ENCODE measurements at places on chromosomes 2 and 18.

DNA sequence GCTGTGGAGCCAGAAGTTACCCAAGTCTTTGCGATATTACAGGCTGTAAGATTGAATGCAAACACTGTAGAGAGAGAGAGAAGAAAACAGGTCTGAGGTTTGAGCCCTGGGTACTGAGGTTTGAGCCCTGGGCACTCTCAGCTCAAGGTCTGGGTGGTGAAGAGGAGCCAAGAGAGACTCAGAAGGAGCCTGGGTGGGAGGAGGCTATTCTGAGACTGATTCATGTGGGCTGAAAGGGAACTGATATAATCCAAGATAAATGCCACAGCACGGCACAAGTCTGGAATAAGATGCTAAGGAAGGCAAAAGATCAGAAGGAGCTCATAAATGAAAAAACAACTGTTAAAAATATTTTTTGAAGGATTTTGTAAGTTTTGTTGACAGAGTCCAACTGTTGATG lies 407.6 kb upstream of the HS6ST1 start:
- DNase-seq, result no peak

DNA sequence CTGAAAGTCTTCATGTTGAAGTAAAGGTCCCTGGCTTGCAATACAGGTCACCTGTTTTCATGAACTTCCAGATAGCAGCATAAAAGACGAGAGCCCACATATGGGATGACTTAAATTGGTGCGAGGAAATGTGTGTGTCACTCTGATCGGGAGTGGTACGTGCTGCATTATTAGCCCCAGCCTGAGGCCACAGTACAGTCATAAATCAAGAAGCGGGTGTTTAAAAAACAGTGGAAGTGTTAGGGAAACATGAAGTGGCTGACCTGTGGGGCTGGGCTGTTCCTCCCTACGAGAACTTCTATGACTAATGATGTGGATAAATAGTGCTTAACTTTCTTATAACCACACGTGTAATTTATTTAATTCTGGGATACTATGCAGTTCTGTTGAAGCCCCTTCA lies 24.4 kb downstream of the RDH14 start:
- DNase-seq, result no peak

DNA sequence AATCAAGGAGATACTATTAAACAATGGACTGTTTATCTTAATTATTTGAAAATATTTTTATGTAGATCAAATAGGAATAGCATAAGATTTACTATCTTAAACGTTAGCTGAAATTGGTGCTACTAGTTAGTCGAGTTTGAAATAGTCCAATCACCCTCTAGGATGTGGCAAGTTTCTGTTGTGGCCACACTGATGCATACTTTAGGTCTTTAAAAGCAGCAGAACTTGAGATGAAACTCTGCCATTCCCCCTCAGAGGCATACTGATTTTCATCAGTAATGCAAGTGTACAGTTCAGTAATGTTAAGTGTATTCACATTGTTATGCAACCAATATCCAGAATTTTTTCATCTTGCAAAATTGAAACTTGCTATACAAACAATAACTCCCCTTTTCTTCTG lies 151.8 kb downstream of the SLC4A10 start:
- no peak for DNase-seq

GRCh38 chr18:9101730-9102507 lies 580 bp upstream of the NDUFV2 start:
- DNase-seq, result peak; percentile 55

DNA sequence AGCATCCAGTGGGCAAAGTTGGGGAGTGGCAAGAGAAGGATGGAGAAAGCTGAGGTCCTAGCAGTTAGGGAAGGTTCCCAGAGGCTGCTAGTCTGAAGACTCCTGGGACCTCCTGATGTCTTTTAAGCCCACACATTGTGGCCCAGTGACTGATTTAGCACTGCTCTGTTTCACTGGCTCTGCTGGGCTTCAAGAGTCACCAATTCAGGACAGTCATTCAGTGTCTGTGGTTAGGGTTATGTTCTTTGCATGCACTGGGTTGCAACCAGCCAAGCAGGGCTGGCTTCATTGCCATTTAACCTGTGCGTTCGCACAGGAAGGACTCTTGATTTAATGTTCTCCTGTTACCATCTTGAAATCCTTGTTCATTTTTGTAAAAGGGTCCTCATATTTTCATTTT lies 199.2 kb downstream of the ICOS start:
- DNase-seq, result no peak

DNA sequence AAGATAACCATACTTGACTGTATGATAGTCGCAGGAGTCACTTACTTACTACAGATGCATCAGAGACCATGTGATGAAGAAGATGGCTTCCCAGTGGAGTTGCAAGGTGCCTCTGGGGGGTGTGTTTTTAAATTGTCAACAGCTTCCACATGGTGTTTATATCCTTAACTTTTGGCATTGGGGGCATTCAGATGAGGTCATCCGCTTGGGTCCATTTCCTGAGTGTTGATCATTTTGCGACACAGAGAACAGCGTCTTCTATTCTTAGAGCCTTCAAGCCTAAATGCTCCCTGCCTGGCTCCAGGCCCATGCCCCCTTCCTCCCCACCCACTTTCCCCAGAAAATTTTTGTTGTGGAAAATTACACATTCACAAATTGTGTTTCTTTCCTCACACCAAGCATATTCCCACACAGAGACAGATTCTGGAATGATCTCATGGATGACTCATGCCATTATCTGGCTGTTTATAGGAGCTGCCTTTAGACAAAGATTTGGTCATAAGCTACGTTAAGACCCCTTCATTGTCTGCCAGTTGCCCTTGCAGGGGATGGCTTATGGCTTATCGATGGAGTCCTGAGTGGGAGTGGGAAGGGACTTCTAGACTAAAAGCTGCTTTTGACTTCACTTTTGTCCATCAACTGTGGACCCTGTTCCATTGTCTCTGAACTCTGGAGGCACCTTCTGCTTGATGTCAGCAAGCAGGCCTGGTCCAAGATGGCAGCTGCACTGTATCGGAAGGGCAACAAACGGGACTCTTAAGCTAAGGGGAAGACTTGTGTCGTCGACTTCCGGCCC lies 91.8 kb downstream of the CABLES1 start:
- DNase-seq, result peak; percentile 65

DNA sequence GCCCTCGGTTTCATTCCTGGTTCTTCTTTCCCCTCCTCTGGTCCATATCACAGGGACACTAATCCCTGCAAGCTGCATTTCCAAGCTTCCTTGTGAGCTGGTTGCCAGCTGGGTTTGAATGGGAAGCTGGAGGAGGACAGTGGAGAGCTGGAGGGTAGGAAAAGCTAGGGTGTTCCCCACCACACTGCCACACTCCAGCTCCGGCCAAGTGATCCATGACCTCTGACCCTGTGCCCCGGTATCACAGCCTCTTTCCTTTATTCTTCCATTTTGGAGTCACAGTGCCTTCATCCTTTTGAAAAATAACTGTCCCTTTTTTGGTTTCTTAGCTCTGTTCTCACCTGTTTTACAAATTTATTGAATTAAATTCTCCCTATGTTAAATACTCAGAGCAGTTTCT lies 13.1 kb upstream of the NR4A2 start:
- no peak for DNase-seq

DNA sequence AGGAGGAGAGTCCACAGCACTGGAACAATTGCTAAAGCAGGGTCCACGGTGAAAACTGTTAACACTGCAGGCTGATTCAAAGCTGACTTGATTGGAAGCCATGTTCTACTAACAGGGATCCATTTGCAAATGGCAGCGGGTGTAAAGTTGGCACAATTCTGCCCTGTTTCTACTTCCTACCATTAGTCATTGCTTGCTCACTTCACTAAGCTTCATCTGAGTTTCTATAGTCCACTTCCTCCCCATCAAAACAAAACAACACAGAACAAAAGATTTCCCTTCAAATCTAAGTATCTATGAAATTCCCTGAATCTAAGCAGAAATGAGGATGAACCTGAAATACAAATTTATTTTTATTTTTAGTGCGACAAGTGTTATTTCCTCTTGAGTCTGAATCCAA lies 187.4 kb upstream of the SOX11 start:
- no peak for DNase-seq

DNA sequence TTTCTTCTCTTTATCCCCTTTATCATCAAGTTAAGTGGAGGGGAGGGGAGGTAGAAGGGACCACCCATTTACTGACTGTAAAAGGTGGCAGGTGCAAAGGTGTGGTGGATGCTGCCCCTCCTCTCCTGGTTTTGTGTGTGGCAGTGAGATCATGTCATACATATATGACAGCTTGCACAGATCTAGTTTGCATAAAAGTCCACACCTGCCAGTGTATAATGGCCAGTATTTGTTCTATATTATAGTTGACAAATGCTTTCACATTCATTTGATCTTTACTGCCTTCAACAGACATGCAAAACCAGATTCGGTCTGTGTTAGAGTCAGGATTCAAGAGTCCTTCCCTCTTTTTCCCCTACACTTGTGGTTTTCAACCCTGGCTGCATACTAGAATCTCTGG lies 55.1 kb downstream of the TGFA start:
- DNase-seq, result no peak

DNA sequence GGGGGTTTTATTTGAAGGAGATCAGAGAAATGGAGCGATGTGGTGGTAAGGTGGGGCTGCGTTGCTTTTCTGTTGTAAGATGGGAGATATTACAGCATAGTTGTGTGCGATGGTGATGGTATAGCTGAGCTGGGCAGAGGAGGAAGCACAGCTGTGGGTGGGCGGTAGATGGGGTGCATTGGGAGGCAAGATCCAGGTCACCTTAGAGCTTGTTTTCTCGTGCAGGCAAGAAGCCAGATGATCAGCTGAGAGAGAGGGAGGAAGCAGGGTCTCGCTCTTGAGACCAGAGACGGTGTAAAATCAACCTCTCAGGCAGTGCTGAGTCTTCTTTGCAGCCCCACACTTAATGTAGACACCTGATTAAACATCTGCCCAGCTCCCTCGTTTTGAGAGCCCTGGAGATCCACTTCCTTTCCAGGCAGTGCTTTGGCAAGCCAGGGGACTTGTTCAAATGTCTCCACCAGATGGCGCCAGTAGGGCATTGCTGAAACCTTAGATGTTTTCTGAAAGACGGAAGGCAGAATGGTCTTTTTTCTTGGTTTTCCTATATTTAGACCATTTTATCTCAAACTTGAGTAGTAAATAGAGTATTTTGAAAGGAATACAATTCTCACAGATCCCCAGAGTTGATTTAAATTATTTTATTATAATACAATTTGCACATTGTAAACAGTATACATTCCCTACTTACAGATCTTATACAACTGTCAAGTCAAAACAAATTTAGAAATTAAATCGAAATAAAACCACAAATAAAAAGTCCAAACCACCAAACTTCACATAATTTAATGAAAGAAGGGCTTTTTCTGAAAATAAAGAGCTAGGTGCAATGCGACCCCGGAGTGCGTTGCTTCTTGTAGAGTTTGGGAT lies 21.1 kb upstream of the LYPD6B start:
- DNase-seq, result peak; percentile 78

- DNase-seq, result peak; percentile 21
Measured at GRCh38 chr2:108363908-108364225, 13.9 kb upstream of the SULT1C4 start.

DNA sequence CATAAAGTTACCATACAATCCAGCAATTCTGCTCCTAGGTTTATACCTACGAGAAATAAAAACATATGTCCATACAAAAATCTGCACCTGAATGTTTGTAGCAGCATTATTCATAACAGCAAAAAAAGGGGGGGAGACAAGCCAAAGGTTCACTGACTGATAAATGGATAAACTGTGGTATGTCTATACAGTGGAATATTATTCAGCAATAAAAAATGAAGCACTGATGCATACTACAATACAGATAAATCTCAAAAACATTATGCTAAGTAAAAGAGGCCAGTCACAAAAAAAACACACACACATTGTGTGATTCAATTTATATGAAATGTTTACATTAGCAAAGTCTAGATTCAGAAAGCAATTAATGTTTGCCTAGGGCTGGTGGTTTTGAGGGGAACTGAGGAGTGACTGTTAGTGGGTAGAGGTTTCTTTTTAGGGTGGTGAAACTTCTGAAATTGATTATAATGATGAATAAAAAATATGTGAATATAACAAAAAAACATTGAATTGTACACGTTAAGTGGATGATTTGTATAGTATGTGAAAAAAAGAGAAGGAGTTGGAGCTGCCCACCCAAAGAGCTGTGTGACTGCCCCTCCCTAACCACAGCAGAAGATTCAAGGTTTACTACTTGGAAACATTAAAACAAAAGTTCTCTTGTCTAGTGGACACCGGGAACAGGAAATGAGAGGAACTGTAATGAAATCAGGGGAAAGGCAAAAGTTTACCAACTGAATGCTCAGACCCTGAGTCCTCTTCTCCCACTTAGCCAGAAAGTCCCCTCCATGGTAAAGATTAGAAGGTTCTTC lies 13.4 kb downstream of the COLEC12 start:
- DNase-seq, result no peak

DNA sequence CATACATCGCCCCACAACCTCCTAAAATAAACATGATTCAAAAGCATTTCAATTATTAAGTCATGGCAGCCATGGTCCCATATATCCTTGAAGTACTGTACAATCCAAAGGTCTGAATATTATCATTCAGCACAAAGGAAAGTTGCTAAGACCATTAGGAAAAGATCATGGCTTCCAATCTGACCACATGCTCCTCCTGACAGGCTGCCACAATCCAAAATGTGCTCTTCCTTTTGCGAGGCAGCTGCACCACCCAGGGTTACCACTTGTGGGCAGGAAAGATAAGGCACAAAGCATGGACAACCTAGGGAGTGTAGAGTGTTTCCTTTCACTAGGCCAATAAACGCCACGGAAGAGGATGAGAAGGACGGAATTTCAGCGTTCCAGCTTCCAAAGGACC lies 5.4 kb downstream of the BOLA3 start:
- DNase-seq, result no peak

- DNase-seq, result no peak
Measured at GRCh38 chr2:51628917-51629316, 597.0 kb upstream of the NRXN1 start.

DNA sequence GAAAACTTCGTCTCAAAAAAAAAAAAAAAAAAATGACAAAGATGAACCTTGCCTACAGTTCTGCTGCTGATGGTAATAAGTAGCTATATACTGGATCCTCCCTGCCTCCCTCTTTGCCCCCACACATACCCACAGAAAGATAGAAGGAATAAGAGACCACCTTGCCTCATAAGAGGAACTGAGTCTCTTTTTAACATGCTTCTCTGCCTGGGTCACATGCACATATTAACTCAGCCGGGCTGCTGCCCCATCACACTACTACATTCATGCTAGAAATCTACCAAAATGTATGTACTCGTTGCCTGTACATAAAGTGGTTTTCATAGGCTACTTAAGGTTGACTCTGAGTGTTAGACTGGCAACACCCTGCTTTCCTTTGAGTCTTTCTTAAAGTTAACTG lies 78.9 kb upstream of the B3GNT2 start:
- no peak for DNase-seq

- no peak for DNase-seq
Measured at GRCh38 chr2:238816291-238816690, 31.6 kb upstream of the TWIST2 start.

DNA sequence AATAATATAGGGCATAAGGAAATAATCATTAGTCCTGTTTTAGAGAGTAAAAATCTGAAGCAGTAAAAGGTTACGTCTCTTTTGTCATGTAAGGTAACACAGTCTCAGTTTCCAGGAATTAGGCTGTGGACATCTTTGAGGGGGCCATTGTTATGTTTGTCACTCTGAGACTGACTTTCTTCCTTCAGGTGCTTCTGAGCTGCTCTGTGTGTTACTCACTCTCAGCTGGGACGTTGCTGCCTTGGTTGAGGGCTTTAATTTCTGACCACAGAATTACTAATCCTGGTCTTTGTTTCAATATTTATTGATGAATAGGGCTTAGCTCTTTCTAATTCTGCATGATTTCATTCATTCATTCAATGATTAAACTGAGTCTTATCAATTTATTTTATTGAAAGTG lies 55.9 kb upstream of the SLC38A11 start:
- no peak for DNase-seq

- peak; percentile 67 for DNase-seq
Measured at GRCh38 chr2:27185331-27186026, 26.4 kb upstream of the ATRAID start.

- DNase-seq, result no peak
Measured at GRCh38 chr2:78260861-78261260, 738.7 kb upstream of the LRRTM4 start.

Data from hepatic stellate cell (primary cell).